ENCODE measurements at places on chromosomes 16 and 17. TPM values are rescaled to one million over a fixed set of nuclear protein-coding genes. Genes with fewer than 3 reads are reported as not detected.

DNA sequence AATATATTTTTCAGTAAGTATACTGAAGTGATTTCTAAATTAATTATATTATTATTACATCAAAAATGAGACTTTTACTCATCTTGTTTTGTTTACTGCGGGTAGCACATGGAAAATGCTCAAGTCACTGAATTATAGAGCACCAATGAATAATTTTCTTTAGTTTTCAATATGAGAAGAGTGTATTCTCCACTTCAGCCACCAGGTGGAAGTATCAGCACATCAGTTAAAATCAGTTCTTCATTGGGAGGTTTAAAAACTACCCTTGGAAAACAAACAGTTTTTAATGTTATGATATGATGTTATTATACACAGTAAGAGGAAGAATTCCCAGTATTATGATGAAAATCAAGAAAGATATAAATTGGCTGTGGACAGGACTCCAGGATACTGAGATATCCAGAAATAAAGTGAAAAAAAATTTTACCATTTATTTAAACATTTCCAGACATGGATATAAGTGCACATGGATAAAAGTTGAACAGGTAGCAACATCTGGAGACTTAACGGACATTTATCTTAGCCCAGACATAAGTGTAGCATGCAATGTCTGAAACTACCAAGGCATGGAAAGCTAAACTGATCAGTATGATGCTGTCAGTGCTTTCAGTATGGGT, 467.3 kb downstream of the KCNJ2 start:
- DNase-seq = peak; percentile 18
- no peaks in the 10 kb centered on the region for H3K4me1 ChIP-seq
- no peaks in the 10 kb centered on the region for H3K27me3 ChIP-seq
- H3K4me3 ChIP-seq = no peak overlapping the region

The PHOSPHO1 gene
- not detected for total RNA-seq

DNA sequence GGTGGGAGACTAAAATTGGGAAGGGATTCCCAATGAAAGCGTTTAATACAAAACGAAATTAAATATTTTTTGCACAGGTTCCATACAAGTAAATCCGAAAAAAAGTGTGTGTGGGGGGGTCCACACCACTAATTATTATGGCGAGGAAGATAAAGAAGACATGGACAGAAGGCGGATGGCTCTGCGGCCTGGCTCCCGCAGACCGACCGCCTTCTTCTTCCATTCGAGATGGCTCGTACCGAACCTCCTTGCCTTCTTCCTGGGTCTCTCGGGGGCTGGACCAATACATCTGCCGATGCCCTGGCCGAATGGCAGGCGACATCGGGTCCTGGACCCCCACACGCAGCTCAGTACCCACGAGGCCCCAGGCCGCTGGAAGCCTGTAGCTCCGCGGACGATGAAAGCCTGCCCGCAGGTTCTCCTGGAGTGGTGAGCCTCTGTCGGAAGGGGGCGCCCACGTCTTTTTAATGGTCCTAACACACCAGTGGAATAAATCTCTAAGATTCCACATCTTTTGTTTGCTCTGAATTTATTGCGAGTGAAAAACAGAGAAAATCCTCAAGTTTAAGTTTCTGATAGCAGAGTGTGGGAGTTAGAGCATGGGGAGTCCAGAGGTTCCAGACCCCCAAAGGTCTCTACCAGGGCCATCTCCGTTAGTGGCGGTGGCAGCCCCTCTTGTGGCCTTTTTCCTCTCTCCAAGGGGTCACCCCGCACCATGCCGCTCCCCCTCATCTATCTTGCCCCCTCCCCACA, 1.4 kb downstream of the PRAC2 start:
- DNase-seq = peak; percentile 57
- no peak overlapping the region for H3K4me3 ChIP-seq
- no peaks in the 10 kb centered on the region for H3K36me3 ChIP-seq
- peaks cover 24% of the 10 kb centered on the region for H3K4me1 ChIP-seq
- peaks cover 84% of the 10 kb centered on the region for H3K27me3 ChIP-seq
- H3K27ac ChIP-seq = no peak overlapping the region

DNA sequence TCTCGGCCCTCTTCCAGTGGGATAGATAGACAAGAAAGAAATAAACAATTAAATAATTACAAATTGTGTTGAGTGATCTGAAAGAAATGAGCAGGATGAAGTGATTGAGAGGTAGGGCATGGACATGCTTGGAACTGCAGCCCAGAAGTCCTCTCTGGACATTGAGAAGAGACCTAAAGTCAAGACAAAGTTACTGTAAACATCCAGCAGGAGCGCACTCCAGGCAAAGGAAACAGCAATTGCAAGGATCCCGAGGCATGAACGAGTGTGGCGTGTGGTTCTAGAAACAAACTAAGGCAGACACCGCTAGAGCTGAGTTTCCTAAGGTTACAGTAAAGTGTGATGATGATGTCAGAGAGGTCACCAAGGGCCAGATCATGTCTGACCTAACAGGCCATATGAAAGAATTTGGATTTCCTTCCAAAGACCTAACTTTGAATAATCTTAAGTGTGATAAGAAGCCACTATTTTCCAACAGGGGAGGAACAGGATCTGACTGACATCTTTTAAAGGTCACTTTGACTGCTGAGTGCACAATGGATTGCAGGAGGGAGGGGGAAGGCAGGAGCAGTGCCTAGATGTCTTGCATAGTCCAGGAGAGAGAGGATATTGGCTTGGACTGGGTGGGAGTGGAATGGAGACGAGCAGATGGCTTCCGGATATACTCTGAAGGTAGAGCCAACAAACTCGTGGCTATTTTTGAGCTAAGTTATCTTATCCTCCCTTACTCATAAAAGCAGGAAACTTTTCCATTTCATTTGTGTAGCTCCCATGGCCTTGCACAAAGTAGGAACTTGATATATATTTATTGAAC, 19.0 kb downstream of the ABCC12 start:
- no peak overlapping the region for H3K4me3 ChIP-seq
- no peaks in the 10 kb centered on the region for H3K36me3 ChIP-seq
- no peaks in the 10 kb centered on the region for H3K4me1 ChIP-seq
- no peaks in the 10 kb centered on the region for H3K27me3 ChIP-seq

DNA sequence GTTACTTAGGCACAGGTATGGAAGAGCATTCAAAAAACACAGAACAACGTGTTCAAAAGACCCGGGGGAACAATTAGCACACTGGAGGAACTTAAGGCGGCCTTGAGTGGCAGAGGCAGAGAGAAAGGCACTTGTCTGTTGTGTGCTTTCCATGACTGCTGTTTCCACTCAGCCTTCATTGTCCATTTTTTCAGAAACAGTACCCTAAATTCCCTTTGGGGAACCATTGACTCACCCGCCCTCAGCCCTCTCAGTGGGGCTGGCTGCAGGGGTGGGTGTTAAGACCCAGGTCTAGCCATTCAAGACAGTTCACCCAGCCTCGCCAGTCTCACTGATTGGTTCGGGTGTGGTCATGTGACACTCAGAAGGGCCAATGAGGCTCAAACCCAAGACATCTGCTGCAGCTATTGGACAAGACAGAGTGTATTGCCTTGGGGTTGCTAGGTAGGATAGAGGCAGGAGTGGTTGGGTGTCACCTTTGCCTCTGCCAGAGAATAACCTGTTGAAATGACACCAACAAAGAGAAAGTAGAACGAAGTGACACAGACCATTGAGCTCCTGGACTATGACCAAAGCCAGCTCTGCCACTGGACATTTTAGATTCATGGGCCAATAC, 19.6 kb upstream of the CEP20 start:
- no peaks in the 10 kb centered on the region for H3K4me1 ChIP-seq
- no peak overlapping the region for H3K4me3 ChIP-seq
- peak; percentile 94 for DNase-seq
- no peaks in the 10 kb centered on the region for H3K36me3 ChIP-seq
- no peaks in the 10 kb centered on the region for H3K27me3 ChIP-seq

GRCh38 chr17:1762901-1763898, 1.3 kb downstream of the SERPINF1 start:
- 0 out of 3 replicates have a peak, but pooled peaks cover 4% of the 10 kb centered on the region for H3K36me3 ChIP-seq
- DNase-seq = peak; percentile 59
- no peaks in the 10 kb centered on the region for H3K27me3 ChIP-seq
- H3K27ac ChIP-seq = peak overlapping the region; percentile 79
- peaks cover 34% of the 10 kb centered on the region for H3K4me1 ChIP-seq
- peak overlapping the region; percentile 49 for H3K4me3 ChIP-seq

DNA sequence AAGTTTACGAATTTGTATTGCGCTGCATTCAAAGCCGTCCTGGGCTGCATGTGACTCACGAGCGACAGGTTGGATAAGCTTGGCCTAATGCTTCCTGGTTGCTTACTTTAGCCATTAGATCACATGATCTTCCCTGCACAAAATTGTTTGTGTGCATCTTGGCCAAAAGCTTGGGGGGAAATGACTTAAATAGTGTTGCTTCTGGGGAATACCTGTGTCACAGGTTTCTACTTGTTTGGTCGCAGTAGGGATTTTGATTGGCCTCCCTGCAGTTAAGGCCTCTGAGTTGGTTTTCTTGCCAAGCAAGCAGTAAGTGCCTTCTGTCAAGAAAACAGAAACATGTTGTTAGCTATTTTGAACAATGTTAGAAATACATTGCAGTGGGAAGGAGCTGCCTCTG, 39.6 kb upstream of the DUSP14 start:
- peaks cover 46% of the 10 kb centered on the region for H3K36me3 ChIP-seq
- no peaks in the 10 kb centered on the region for H3K4me1 ChIP-seq
- no peak for DNase-seq
- H3K27ac ChIP-seq = no peak overlapping the region
- H3K27me3 ChIP-seq = no peaks in the 10 kb centered on the region

GRCh38 chr16:27969574-27969973, 93.9 kb downstream of the GSG1L start:
- H3K36me3 ChIP-seq = no peaks in the 10 kb centered on the region
- no peak overlapping the region for H3K27ac ChIP-seq
- H3K4me1 ChIP-seq = no peaks in the 10 kb centered on the region

DNA sequence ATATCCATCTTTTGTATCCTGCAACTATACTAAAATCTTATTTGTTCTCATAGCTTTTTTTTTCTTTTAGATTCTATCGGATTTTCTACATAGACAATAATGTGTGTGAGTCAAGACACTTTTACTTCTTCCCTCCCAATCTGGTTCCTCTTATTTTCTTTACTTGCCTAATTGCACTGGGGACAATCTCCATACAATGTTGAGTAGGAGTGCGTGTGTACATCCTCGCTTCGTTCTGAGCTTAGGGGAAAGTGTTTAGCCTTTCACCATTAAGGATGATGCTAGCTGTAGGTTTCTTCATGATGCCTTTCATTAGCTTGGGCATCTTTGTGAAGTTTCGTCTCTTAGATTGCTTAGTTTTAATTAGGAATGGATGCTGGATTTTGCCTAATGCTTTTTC, 2.9 kb downstream of the SPATA32 start:
- peaks cover 21% of the 10 kb centered on the region for H3K36me3 ChIP-seq
- DNase-seq = no peak
- no peaks in the 10 kb centered on the region for H3K27me3 ChIP-seq

DNA sequence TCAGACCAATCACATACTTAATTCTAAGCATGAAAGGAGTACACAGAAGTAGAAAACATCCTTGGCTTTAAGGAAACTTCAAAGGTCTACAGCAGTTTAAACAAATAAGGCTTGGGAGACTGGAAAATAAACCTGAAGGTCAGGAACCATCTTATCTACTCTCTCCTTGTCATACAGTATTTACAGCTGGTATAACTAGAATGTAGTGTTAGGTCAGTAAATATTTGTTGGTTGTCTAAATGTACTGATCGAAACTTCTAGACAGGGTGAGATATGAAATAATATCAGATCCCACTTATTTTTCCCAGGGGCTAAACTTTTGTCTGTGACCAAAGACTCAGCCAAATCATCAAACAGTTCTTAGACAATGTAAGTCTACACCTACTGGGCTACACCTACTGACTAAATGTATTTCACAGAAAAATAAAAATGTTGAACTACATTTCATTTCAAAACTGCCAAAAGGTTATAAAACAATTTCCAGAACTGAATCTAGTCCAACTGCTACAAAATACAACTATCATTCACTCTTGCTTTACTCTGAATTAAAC, 27.1 kb upstream of the TMEM97 start:
- no peaks in the 10 kb centered on the region for H3K36me3 ChIP-seq

The MYH8 gene
- total RNA-seq = not detected

DNA sequence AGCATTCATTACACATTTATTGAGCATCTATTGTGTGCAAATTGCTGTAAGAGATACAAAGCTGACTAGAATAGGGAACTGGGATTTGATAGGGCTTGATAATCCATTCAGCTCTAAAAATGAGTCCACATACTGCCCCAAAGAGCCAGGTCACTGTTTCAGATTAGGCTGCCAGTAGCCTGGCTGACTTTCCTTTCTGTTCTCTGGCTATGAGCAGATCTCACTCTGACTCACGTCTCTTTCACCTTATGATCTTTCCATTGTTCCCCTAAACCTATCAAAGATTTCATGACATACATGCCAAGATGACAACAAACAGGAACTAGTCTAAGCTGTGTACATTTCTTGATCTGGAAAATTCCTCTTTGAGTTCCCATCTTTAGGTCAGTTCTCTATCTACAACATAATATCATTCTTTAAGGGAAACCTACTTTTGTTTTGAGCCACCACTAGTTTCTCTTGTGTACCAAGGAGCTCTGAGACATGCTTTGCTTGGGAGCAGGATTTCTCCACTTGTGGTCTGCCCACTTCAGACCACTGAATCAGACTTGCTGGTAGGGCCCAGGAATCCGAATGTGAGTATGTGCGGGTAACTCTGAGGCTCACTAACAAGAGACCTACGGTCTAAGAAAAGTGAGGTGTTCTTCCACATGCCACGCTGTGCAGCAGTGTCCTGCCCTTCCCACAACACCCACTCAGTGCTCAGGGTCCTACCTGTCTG, 40.9 kb upstream of the ICAM2 start:
- peaks cover 4% of the 10 kb centered on the region for H3K4me1 ChIP-seq
- H3K27me3 ChIP-seq = no peaks in the 10 kb centered on the region
- H3K4me3 ChIP-seq = no peak overlapping the region
- H3K27ac ChIP-seq = no peak overlapping the region
- DNase-seq = no peak
- peaks cover 8% of the 10 kb centered on the region for H3K36me3 ChIP-seq

DNA sequence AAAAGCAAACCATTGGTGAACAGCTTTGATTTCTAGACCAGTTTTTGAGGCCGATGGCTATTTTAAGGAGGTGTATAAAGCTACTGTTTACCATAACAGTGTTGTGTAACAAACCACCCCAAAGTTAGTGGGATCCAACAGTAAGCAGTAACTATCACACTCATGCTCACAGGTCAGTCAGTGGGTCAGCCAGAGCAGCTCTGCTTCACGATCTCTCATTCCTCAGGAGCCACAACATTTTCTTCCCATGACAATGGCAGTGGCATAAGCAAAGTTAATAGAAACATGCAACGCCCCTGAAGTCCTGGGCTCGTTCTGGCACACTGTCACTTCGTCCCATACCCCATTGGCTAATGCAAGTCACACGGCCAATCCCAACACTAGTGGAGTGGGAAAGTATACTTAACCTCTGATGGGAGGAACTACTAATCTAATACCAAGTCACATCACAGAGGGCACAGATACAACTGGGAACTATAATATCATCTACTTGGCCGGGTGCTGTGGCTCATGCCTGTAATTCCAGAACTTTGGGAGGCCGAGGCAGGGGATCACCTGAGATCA, 28.0 kb upstream of the B4GALNT2 start:
- no peaks in the 10 kb centered on the region for H3K36me3 ChIP-seq
- no peaks in the 10 kb centered on the region for H3K4me1 ChIP-seq
- no peak overlapping the region for H3K27ac ChIP-seq
- no peak for DNase-seq
- H3K27me3 ChIP-seq = no peaks in the 10 kb centered on the region

The GPATCH8 gene
- 25.6 TPM for total RNA-seq

GRCh38 chr17:67359960-67360791, 6.2 kb downstream of the PSMD12 start:
- peak; percentile 39 for DNase-seq
- H3K36me3 ChIP-seq = peaks cover 90% of the 10 kb centered on the region
- H3K27me3 ChIP-seq = no peaks in the 10 kb centered on the region
- H3K4me1 ChIP-seq = peaks cover 13% of the 10 kb centered on the region
- H3K27ac ChIP-seq = no peak overlapping the region

- no peaks in the 10 kb centered on the region for H3K27me3 ChIP-seq
- H3K4me1 ChIP-seq = no peaks in the 10 kb centered on the region
- H3K36me3 ChIP-seq = no peaks in the 10 kb centered on the region
- no peak overlapping the region for H3K4me3 ChIP-seq
Measured at GRCh38 chr16:28891964-28892890, 13.9 kb downstream of the ATP2A1 start.

The PYDC1 gene
- total RNA-seq = not detected

Measured in K562 (cell line).